SHP77 treated with DMSO at 0.1 percent for 48 hours (cell line): ENCODE measurements at places on chromosomes 3 and 15.

DNA sequence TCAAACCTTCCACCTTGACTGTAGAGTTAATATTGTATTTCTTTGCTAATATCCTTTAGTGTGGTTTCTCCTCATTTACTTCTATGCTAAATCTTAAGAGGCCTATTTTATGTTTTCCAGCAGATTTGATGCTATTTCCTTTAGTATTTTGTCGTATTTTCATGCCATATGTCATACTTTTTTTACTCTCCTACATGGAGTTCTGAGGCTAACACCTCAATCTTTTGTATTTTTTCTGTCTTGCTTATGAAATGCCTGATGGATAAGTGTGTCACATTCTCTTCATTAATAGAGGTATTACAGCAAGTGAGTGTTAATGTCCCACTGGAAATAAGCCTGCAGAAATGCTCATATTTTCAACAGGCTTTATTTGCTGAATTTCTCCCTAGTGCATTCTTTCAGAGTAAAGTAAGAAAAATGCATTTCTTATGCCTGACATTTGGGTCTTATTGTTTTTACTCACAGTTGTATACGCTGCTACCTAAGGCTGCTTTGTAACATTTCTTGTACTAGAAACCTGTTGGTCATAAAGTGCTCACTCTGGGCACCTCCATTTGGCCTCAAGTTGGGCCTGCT, 63.2 kb downstream of the DIPK2A start:
- no peak for DNase-seq

GRCh38 chr15:36882487-36883131, 217.7 kb downstream of the MEIS2 start:
- DNase-seq: no peak

GRCh38 chr15:39593071-39593655, 12.3 kb downstream of the THBS1 start:
- no peak for DNase-seq

GRCh38 chr3:177679568-177680471, 482.5 kb upstream of the TBL1XR1 start:
- DNase-seq: no peak

DNA sequence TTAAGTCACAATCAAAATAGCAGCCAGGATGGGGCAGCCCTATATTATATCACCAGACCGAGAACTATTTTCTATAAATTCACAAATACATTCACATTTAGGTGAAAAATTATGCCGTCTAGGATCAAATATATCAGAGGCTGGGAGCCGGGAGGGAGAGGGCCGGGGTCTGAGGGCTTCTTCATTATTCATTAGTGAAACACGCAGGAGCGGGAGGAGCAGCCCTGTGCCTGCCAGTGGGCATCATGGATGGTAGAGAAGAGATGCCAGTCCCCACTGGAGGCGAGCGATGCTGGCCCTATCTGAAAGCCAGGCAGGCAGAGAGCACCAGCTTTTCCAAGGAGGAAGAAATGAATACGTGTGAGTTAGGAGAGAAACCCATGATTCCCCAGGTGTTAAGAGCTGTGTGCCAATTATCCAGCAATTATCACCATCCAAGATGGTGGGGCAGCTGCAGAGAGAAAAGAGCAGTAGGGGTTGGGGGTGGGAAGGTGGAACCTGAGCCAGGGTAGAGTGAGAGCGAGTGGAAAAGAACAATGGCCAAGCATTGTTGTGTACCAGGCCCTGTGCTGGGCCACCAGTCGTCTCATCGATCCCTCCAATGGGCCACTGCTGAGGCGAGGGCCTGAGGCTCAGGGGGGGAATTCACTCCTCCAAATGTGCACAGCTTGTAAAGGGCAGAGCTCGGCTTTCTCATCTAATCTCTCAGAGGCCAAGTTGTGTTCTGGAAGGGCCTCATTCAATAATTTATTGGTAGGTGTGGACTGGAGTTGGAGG, 261.3 kb upstream of the TLE3 start:
- no peak for DNase-seq

GRCh38 chr3:67028001-67028784, 30.1 kb downstream of the KBTBD8 start:
- DNase-seq: no peak

- DNase-seq: no peak
Measured at GRCh38 chr3:124896824-124897526, 9.8 kb upstream of the ITGB5 start.
